GM19239 (cell line): ENCODE measurements at places on chromosomes 11 and 22.

GRCh38 chr22:28801845-28802594 is 1.7 kb upstream of the XBP1 start:
- no peak for DNase-seq

DNA sequence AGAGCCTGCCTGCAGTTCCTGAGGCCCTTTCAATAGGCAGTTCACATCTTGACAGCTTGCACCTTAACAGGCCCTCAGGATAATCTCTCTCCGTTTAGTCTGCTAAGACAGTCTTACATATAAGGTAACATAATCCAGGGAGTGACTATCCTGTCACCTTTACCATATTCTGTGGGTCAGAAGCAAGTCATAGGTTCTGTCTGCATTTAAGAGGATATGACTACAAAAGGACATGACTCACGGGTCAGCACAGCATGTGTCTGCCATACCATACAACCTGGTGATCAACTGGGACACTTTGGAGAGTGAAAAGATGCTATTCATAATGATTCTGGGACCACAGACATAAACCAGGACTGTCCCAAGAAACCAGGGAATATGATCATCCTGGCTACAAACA is 611.1 kb downstream of the SOX6 start:
- DNase-seq: no peak

- DNase-seq: no peak
Observed at GRCh38 chr22:35781898-35782297, 64.2 kb downstream of the APOL5 start.

GRCh38 chr22:20554824-20555223 is 47.4 kb downstream of the MED15 start:
- no peak for DNase-seq

GRCh38 chr22:47178339-47178738 is 415.9 kb downstream of the TBC1D22A start:
- DNase-seq: no peak

- no peak for DNase-seq
Observed at GRCh38 chr11:64004590-64004984, 18.3 kb downstream of the OTUB1 start.

DNA sequence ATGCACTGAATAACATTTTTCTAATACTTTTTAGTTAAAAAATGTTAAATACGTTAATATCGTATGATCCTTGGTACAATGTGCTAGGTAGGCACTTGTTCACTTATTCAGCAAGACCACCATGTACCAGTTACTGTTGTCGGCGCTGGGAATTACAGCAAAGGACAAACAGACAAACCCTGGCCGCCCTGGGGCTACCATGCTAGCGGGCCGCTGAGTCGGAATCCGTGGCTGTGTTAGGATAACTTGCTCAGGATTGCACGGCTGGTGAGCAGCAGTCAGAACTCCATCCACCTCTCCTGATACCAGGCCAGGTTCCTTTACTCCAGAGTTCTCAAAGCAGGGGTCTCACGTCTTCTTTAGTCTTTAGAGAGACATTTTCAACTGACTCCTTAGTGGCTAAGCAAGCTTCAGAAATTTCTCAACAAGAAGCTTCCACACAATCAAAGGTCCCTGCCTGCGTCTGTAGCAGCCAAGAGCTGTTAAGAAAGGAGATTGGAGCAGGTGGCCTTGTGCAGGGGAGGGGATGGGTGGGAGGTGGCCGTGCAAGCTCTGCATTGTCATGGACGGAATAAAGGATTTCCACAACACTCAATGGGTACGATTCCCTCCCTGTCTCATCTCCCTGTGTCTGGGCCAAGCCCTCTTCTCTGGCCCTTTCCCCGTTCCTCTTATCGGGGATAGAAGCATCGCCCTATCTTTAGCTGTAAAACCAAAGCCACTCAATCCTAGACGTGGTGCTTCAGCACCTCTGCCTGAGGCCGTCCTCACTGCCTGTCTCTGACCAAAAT is 39.8 kb upstream of the NNMT start:
- DNase-seq: no peak

GRCh38 chr22:45976254-45977002 is 534 bp downstream of the WNT7B start:
- no peak for DNase-seq
